Stimulated activated CD8-positive, alpha-beta memory T cell treated with anti-CD3 and anti-CD28 coated beads, Interleukin-4, amount 100 ng/mL, for 4 hours (primary cell): ENCODE measurements at places on chromosomes 6 and 20.

- no peak for DNase-seq
Observed at GRCh38 chr20:20780127-20780824, 67.8 kb upstream of the RALGAPA2 start.

- DNase-seq, result no peak
Observed at GRCh38 chr20:60036746-60037499, 78.7 kb downstream of the CDH26 start.

DNA sequence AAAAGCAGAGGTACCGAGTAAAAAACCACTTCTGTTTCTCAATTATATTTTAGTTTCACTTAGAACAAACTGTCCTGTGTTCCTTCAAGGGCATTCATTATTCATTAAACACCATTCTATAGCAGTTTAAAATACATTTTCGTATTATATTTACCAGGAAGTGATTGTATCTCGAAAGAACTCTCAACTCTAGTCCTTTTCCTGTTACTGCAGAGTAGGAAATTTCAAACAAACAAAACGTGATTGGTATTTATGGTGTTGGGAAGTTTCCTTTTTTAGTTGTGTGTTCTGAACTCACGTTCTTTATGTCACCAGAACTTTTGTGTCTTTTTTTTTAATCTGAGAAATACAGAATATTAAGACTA, 139.5 kb upstream of the BTBD3 start:
- DNase-seq, result no peak

DNA sequence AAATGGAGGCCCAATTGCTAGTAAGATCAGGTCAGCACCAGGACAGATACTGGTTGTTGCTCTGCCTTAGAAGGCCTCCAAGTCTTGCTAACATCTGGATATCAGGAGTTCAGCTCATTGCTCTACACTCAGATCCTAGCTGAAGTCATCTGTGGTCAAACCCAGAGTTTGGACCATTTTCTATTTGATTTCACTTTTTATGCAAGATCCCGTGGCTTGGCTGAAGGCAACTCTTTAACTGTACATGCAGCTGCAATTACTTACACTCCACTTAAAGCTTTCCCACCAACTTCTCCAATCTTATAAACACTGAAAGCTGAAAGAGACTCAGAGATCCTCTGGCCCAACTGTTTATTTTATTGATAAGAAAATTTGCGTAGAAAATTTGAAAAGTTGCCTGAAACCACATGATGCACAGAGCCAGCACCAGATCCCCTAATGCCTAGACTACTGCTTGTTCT, 2.7 kb downstream of the SLC17A2 start:
- no peak for DNase-seq

- no peak for DNase-seq
Observed at GRCh38 chr6:128487746-128488145, 32.7 kb downstream of the PTPRK start.

DNA sequence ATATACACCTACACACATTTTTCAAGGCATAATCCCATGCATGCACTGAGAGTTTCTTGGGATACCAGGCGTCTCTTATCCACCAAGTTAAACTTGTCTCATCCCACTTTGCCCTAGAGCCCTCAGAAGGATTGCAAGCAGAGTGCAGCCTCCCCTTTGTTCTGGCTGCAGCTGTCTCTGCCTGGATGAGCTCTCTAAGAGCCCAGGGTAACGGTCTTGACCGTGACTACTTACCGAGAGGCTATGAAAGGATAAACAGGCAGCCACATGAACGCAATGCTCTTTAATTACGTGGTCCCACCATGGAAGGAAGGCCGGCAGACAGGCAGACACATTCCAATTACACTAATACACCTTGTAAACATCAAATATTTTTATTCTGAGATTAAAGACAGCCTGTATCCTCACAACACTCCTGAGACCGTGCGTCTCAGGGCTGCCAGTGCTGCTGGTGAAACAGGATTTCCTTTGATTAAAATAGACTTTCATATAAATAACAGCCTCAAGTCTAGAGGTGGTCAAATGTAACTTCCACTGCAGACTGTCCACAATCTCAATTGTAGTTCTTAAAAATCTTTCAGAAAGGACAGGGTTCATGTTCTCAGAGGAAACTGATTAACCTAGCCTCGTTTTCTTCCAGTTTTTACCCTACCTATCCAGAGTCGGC, 210.0 kb upstream of the PRDM1 start:
- no peak for DNase-seq

DNA sequence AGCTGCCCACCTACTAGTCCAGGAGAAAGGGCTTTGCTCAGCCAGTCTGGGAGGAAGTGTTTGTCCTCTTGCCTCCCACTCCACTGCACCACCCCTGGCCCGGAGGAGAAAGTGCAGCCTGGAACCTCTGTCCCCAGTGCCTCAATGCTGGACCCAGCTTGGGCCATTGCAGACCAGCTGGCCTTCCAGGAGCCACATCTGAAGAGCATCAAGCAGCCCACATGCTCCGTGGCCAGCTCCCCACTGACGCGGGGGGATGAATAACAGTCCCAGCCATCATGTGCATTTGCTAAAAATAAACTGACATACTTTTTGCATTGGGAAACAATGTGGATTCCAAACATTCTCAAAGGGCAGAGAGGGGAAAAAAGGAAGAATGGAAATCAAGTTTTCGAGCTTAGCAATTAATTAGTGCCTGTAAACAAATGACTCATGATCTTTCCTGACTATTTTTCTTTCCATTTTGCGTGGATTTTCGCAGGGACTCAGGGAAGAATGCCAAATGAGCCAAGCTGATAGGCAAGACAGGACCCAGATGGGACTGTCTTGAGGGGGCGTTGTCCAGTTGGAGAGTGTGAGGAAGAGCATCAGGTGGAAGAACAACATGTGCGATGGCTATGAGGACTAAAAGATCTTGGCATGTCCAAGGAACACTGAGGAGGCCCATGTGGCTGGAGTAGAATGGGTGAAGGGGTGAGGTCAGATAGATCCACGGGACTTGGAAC, 34.1 kb downstream of the CEBPB start:
- DNase-seq, result no peak

DNA sequence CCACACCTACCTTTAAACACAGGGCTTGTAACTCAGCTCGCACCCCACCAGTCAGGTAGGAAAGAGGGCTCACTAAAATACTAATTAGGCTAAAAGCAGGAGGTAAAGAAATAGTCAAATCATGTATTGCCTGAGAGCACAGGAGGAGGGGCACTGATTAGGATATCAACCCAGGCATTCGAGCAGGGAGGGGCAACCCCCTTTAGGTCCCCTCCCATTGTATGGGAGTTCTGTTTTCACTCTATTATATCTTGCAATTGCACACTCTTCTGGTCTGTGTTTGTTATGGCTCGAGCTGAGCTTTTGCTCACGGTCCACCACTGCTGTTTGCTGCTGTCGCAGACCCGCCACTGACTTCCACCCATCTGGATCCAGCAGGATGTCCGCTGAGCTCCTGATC, 657.2 kb downstream of the PRIM2 start:
- DNase-seq, result no peak

GRCh38 chr6:17721671-17722070, 14.9 kb upstream of the NUP153 start:
- no peak for DNase-seq
